A172 (cell line): ENCODE measurements at places on chromosomes 13 and 19. TPM values are rescaled to one million over a fixed set of nuclear protein-coding genes. Genes with fewer than 3 reads are reported as not detected.

GRCh38 chr19:30001301-30001700 is 59.3 kb downstream of the URI1 start:
- no peak for DNase-seq

GRCh38 chr19:1999856-2000515 is 15.5 kb downstream of the BTBD2 start:
- no peak for DNase-seq

- no peak for DNase-seq
Measured at GRCh38 chr13:78712831-78713230, 53.9 kb upstream of the OBI1 start.

- DNase-seq = no peak
Measured at GRCh38 chr13:111789420-111789819, 277.5 kb upstream of the SOX1 start.

- DNase-seq = no peak
Measured at GRCh38 chr13:40667622-40667978, 1.2 kb upstream of the FOXO1 start.

GRCh38 chr13:107461751-107462150 is 753.6 kb downstream of the LIG4 start:
- DNase-seq = no peak

GRCh38 chr19:2488942-2489731 is 13.2 kb downstream of the GADD45B start:
- no peak for DNase-seq

GRCh38 chr19:41114132-41114531 is at the start of gene CYP2F1:
TSS of gene CYP2F1 (plus strand) at chr19:41114432. CDS start at chr19:41116189, 1,757 bp downstream.
- DNase-seq = no peak

DNA sequence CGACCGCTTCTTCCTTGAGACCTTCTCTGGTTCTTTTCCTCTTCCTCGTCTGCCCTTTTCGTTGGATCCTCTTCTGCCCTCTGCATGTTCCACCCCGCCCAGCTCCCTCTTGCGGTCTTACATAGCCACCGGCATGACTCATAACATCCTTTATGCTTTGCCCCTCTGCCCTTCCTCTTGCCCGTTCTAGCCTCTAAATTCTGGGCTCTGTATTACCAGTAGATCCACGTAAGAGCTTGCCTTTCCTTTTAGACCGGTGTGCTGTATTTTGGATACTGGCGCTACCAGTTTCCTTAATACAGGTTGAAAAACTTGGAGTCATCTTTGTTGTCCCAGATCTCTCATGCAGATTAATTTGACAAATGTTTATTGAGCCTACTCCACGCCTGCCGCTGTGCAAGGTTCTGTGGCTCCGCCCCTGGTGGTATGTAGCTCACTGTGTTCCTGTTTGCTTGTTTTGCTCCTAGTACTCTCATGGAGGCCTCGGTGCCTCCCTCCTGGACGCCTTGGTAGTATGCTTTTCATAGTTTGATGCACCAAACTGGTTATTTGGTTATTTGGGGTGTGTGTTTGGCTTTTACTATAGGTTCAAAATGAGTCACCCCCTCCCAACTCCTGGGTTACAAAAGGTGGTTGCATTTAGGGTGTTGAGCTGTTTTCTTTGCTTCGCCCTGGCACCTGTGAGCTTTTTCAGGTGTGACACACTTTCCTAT is 1.7 kb downstream of the GTF3A start:
- peak; percentile 90 for DNase-seq

GRCh38 chr19:49094505-49095482 is 9.5 kb downstream of the SNRNP70 start:
- no peak for DNase-seq

DNA sequence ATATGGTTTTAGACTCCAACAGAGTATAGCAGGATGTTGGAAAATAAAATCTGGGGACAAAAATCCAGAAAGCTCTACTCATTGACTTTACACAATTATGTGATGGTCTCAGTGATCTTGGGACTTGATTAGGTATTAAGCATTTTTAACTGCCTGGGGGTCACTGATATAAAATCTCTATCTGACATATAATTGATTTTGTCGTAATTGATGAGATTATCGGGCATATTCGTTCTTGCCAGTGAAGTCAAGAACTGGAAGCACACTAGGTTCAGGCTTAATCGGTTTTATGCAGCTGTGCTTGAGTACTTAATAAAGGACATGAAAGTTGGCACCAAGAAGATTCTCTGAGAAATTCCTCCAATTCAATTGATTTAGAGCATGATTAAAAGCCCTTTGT is 390.7 kb downstream of the DCT start:
- DNase-seq = no peak

DNA sequence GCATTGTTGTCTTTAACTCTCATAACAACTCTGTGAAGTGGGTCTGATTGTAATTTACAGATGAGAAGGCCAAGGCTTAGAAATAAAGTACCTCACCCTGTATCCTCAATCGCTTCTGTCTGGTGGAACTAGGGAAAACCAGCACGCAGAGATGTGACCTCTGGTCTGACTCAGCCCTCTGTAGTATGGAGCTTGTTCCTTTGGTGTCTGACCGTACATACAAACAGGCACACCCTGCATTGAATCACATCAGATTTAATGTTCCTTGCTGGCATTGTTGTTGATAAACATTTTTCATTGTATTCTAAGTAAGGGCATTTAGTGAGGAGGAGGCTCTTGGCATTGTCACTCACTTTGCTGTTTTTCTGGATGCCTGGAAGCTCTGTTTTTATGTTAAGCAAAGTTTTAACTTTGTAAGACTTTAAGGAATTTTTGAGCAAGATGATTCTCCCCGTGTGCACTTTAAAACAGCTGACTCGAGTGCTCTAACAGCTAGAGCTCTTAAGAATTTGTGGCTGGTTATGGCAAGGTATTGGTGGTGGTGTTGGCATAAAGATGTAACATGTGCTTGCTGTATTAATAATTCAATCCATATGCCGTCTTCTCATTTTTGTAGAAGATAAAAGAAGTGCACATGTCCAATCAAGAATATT is 89.0 kb upstream of the SPATA13 start:
- DNase-seq = no peak

DNA sequence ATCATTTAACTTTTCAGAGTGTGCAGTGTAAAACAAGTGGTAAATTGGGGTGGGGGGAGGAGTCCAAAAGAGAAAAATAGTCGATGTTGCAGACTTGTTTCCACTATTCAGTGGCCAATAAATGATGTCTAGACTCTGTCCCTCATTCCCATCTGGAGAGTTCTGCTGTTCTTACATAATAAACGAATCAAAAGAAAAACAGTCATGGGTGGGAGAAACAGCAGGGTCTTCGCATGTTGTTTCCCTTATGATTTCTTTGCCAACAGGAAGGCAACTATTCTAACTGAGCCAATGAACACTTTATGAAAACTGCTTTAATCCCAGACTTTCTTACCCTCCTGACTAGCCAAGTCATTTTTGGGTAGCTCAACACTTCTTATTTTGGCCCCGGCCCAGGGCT is 615.5 kb downstream of the FGF9 start:
- no peak for DNase-seq

GRCh38 chr19:13153569-13154240 is 3.5 kb downstream of the IER2 start:
- no peak for DNase-seq

GRCh38 chr13:50078895-50079654 is 63.8 kb downstream of the KCNRG start:
- no peak for DNase-seq

DNA sequence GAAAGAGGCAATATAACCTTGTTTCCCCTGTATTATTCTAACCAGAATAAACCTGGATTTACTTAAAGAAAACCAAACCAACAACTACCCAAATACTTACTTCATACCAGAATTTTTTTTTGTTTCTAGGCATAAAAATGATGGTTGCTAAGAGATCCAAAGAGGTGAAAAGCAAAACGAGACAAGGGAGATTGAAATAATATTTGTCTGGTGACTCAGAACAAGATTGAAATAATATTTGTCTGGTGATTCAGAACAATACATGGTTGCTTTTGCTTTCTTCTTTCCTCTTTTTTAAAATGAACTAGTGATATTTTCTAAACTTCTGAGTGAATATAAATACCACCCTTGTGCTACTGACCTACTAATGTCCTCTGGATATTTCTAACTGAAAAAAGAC is 592.9 kb downstream of the KCTD12 start:
- DNase-seq = no peak

GRCh38 chr19:7177926-7178325 is 108.4 kb downstream of the ZNF557 start:
- peak; percentile 46 for DNase-seq

GRCh38 chr13:112032186-112032993 is 34.6 kb upstream of the SOX1 start:
- DNase-seq = no peak

ZNF564 gene
- 6.7 TPM in 2 replicates for total RNA-seq

MEIOSIN gene
- total RNA-seq = not detected in 2 replicates

SBK3 gene
- total RNA-seq = 0.19 and 0.81 TPM in 2 replicates

RASGRP4 gene
- total RNA-seq = not detected in 2 replicates
